Thymus (tissue), 14 donors: ENCODE measurements at places on chromosomes 2 and 18. TPM values are rescaled to one million over a fixed set of nuclear protein-coding genes. Genes with fewer than 3 reads are reported as not detected.

Gene KIAA2012
- 0.19 TPM for total RNA-seq

Gene CCDC138
- 19.9 TPM for total RNA-seq

Gene SP100
- 69.2 TPM for total RNA-seq

GRCh38 chr2:69465513-69466456 is 28.6 kb upstream of the NFU1 start:
- peak overlapping the region; percentile 59 for H3K27ac ChIP-seq
- H3K27me3 ChIP-seq: no peaks in the 10 kb centered on the region
- no peak for DNase-seq

- H3K4me3 ChIP-seq: no peak overlapping the region
- DNase-seq: no peak
- H3K27ac ChIP-seq: no peak overlapping the region
- H3K27me3 ChIP-seq: no peaks in the 10 kb centered on the region
These were observed 50.5 kb upstream of the TSPYL6 start for GRCh38 chr2:54306556-54306955.

- DNase-seq: no peak
- H3K36me3 ChIP-seq: peaks cover 4% of the 10 kb centered on the region
These were observed 13.0 kb downstream of the GPR55 start for GRCh38 chr2:230912046-230912445.

GRCh38 chr2:161102770-161103450 is 57.3 kb upstream of the TANK start:
- H3K4me1 ChIP-seq: no peaks in the 10 kb centered on the region
- no peak overlapping the region for H3K27ac ChIP-seq
- no peak overlapping the region for H3K4me3 ChIP-seq
- no peaks in the 10 kb centered on the region for H3K36me3 ChIP-seq

GRCh38 chr2:9326975-9327374 is 96.4 kb downstream of the ITGB1BP1 start:
- DNase-seq: no peak
- H3K4me1 ChIP-seq: peaks cover 12% of the 10 kb centered on the region
- H3K36me3 ChIP-seq: no peaks in the 10 kb centered on the region
- H3K4me3 ChIP-seq: no peak overlapping the region
- H3K27ac ChIP-seq: no peak overlapping the region
